ENCODE measurements at places on chromosomes 11 and 22. TPM values are rescaled to one million over a fixed set of nuclear protein-coding genes. Genes with fewer than 3 reads are reported as not detected.

MS4A8 gene
- total RNA-seq = not detected

DNA sequence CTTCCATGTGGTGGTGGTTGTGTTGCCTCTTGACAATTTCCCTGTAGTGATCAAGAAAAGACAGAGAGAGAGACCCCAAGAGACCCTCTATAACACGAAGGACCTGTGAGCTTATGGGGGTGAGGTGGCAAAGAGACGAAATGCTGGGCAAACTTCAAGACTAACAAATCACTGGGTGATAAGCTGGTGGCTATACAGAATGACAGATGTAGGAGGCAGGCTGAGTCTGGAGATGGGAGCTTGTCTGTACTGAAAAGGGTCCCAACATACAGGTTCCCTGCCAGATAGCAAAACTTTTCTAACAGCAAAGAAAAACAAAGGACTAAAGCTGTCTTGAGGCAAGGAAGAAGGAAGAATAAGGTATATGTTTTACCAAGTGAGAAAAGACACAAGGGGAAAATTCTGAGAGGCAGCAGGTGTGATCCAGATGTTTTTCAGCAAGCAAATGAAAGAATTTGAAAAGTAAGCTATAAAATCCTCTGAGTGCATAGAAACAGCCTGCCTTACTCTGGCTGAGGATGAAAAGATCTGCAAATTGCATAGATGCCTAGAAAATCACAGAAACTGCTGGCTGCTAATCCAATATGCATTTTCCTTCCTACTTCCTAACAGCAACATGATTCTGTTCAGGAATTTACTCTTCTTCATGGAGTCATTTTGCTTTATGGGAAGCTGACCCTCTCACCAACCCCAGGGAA is 21.9 kb upstream of the LYVE1 start:
- DNase-seq = no peak

MPPED2 gene
- 11.5 TPM for total RNA-seq

DNA sequence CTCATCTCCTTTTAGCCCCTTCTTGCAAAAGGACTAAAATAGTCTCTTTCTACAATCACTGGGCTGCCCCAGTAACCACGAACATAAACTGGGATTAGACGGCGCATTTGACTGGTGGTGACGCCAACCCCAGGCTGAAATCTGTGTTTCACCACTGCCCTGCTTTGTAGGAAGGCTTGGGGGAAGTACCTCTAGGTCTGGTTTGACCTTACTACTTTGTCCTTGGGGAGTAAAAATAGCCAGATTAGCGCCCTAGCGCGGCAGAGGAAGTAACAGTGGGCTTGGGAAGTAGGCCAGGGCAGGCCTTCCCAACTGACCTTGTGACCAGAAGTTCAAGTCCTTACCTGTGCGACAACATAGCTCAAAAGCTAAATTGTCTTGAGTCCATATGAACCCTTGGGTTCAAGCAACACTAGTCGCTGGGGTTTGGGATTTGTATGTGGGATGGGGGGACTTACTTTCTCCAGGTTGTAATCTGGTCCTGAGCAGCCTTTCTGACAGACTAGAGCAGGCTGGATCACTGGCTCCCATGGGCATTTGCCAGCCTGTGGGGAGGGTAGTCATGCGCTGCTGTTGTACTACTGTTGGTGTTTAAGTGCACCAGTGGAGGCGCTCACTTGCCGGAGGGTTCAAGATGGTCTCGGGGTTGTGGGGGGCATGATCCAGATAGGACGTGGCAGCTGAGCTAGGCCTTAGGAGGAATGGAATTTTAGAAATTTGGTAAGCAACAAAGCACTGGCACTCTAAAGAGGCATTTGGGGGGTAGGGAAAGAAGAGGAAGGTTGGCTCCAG is 953 bp upstream of the PACS1 start:
- peak; percentile 28 for DNase-seq

DNA sequence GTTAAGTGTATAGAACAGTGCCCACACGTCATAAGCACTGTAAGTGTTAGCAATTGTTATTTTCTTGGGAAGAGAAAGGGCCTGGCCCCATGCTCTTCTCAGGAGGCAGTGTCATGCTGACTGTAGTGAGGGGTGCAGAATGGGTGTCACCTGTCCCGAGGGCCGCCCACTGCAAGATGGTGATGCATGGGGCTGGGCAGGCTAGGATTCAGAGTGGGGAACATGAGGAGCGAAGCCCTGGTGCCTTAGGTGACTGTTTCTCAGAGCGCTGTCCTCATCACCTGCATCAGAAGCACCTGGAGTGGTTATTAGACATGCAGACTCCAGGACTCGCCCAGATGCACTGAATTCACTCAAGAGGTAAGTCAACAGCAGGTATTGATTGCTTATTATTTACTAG is 101.0 kb upstream of the PARVA start:
- DNase-seq = no peak

DDIAS gene
- 0.84 TPM for total RNA-seq
